Sigmoid colon (tissue), 7 donors: ENCODE measurements at places on chromosomes 3 and 15. TPM values are rescaled to one million over a fixed set of nuclear protein-coding genes. Genes with fewer than 3 reads are reported as not detected.

The LAMB2 gene
- 252 TPM for total RNA-seq

- DNase-seq, result no peak
These were observed 13.7 kb downstream of the TM4SF18 start for GRCh38 chr3:149319750-149320149.

DNA sequence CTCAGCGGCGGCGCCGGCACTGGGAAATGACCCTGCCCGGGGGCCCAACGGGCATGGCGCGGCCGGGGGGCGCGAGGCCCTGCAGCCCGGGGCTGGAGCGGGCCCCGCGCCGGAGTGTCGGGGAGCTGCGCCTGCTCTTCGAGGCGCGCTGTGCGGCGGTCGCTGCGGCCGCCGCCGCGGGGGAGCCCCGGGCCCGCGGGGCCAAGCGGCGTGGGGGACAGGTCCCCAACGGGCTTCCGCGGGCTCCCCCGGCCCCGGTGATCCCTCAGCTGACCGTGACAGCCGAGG lies 172 bp downstream of the ITPKA start:
- no peak for DNase-seq

GRCh38 chr3:23071758-23072157 lies 131.4 kb upstream of the UBE2E2 start:
- DNase-seq, result no peak

The SERINC4 gene
- total RNA-seq, result not detected
